ENCODE measurements at places on chromosomes 13 and 19.

DNA sequence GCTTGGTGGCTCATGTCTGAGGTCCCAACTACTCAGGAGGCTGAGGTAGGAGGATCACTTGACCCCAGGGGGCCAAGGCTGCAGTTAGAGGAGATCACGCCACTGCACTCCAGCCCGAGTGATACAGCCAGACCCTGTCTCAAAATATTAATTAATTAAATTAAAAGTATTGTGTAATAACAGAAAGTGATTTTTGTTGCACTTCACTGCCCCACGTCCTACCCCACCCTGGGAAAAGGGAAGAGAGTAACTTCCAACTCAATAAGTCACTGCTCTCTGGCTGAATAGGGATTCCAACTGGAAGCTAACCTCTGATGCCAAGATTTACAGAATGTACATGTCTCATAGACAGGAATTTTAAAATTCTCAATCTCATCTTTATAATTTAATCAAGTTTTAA, 47.2 kb downstream of the ZNF611 start:
- no peak for DNase-seq

GRCh38 chr19:16829822-16830289, 658 bp downstream of the SIN3B start:
- DNase-seq = no peak

DNA sequence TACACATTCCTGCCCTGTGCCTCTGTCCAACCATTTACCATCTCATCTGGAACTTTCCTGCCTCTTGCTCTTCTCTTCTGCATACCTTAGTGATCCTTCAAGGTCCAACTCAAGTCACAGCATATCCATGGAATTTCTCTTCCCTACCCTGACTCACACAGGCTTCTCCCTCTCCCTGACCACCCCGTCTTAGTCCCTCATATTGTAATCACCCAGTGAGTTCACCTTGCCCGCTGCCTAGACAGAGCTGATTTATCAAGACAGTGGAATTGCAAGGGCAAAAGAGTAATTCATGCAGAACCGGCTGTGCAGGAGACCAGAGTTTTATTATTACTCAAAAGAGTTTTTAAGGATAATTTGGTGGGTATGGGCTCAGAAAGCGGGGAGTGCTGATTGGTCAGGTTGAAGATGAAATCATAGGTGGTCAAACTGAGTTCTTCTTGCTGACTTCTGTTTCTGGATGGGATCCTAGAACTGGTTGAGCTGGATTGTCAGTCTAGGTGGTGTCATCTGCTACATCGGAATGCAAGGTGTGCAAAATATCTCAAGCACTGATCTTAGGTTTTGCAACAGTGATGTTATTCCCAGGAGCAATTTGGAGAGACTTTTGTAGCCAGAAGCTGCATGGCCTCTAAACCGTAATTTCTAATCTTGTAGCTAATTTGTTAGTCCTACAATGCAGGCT, 67.2 kb downstream of the HSPH1 start:
- no peak for DNase-seq

DNA sequence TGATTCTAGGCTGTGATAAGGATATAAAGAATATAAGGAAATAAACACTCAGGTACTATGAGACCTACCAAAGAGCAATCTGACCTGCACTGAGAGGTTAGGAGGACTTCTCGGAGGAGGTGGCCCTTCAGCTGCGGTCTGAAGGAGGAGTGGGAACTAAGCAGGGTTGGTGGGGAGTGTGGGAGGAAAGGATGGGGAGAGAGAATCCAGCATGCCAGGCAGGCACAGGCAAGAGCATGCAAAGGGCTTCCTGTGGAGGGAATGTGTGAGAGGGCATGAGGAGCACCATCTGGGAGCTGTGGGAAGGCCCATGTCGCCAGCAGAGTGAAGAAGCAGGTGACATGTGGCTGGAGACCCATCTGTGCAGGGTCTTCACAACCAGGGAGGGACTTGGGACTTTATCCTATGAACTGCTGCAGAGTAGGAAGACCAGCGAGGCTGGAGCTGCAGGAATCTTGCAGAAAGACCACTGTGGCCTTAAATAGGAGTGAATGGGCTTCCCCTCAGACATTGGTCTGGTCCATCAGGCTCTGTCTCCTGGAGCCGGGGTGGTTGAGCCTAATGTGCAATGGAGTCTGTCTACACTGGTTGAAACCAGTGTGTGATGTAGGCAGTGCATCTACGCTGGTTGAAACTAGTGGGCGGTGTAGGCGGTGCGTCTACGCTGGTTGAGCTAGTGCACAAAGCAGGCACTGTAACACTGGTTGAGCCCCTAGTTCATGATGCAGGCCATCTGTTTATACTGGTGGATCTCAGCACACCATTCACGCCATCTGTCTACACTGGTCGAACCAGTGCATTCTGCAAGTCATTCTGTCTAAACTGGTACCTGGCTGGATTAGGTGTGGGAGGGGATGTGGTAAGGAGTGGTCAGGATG, 6.4 kb downstream of the CHST8 start:
- DNase-seq = no peak

DNA sequence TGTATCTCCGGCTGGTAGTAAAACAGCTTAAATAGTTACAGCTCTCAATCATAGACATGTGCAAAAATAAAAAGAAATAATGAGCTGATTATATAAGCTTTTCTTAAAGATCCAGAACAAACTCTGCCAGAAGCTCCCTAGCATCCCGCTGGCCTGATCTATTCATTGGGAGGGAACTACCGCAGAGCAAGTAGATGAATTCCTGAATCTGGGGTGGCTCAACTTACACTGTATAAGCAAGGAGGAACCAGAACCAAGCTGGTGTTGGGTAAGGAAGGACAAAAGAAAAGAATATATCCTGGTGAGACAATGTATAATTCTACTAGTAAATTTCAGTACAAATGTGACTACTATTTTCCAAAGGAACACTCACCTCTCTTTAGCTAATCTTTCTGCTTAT, 1122.2 kb downstream of the OLFM4 start:
- DNase-seq = no peak

GRCh38 chr19:17794412-17794730, 567 bp upstream of the B3GNT3 start:
- DNase-seq = no peak

- no peak for DNase-seq
Observed at GRCh38 chr13:48494874-48495273, 38.0 kb downstream of the RCBTB2 start.

DNA sequence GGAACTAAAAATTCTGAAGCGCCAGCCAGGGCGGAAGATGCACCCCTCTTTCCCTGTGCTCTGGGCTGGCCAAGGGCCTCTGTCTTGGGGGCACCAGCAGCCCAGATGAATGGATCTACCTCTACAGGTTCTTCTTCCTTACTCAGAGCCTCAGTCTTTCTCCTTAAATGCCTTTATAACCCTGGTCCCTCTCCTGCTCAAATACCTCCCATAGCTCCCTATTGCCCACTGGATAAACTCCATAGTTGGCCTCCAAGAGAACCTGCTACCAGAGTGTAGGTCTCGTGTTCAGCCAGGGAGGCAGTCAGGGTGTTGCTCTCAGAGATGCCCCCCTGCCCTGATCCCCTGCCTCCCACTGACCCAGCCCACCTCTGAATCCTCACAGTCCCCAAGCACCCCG, 30.5 kb downstream of the OR10H4 start:
- no peak for DNase-seq

DNA sequence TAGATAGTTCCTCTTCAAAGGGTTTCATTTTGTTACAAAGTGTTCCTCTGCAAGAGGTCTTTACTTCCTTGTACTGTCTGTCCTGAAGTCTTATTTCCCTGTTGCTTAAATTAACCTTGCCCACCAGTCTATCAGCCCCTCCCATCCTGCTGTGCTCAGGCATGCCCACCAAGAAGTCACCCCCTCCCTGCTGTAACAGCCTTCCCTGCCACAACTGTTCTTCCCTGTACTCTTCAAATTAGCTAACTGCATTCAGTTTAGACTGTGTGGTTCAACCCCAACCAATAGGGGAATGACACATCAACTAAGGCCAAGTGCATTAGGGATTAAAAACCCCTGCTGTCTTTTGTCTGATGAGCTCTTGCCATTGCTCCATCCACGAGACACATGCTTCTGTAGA, 34.4 kb upstream of the ZNF562 start:
- no peak for DNase-seq

DNA sequence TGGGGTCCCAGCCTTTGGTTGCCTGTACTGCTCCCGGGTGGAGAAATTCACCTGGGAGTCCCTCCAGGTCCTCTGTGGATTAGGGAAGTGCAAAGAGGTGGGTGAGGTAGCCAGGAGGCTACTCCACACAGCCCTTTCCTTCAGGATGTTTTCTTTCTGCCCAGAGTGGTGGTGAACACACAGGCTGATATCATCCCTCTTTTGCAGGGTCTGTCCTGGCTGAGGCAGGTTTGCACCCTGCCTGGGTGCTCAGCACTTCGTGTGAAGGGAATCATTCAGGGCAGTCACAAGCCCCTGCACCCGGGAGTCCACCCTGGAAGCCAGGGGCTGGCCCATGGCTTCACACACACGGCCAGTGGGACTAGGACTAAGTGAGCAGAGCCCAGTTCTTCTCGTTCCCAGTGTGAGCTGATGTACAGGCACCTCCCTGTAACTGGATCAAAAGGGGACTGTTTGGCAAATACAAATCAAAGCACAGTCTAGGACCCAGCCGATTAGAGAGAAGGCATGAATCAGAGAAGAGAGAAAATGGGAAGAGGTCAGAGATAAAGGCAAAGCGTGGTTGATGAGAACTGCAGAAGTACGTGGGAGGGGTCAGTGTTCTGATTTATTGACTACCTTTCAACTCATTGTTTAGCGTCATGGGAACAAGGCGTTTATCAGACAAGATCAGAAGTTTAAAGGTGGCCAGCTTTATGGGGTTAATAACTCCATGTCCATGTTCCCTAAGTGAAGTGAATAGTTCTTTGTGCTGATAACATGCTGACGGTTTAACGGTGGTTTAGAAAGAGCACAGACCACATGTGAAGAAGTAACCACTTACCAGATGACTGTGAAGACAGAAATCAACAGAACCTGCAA, 30.4 kb upstream of the SPATA13 start:
- no peak for DNase-seq

DNA sequence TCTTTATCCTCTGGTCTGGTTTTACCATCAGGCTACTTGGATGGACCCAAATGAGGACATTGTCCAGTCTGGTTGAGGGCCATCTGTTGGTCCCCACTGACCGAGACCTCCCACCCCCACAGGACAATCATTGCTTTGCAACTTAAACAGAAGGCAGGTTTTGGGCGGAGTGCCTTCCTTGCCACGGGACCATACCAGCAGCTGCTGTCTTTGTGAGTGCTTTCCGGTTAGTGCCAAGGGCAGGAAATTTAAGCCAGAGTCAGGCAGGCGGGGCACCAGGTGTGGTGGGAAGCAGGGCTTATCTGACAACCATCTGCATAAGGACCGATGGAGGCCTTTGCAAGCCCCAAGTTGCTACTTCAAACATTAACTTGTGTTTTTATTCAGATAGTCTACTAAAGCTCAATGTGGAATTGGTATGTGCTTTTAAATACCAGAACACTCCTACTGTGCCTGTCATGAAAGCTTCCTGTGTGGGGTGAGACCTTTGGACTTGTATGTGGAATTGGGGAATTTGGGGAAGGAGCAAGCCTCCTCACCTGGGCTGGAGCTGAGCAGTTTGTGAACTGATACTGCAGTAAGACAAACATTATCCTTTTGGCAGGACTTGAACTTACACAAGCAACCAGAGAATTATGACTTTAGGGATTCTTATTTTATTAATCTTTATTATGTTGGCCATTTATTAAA, 39.3 kb upstream of the UBE2L5 start:
- DNase-seq = no peak

DNA sequence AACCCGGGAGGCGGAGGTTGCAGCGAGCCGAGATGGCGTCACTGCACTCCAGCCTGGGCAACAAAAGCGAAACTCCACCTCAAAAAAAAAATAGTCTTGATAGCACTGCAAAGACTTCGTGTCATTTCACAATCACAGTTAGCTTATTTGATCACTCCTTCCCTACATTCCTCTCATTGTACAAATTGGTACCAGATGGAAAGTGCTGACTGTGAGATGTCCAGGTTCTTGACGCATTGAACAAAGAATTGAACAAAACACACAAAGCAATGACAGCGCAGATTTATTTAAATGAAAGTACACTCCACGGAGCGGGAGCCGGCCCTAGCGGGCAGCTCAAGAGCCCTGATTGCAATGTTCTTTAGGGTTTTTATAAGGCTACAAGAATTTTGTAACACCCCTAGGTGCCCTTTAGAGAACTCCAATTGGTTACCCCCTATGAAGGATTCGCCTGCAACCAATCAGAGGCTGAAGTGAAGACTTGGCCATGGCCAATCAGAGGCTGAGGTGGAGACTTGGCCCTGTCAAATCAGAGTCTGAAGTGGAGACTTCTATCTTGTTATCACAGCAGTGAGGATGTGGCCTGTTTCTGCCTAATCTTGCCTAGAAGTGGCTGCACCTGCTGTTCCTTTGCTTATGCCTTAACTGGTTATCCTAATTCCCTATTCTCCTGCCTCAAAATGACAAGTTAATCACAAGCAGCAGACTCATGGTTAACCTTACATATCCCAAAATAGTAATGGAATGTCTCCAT, 16.7 kb downstream of the ZNF556 start:
- DNase-seq = no peak

- DNase-seq = peak; percentile 58
Observed at GRCh38 chr19:55005684-55006488, 32.2 kb downstream of the GP6 start.

GRCh38 chr13:111336666-111337065, 16.2 kb downstream of the TEX29 start:
- no peak for DNase-seq

GRCh38 chr19:32313569-32314265, 31.7 kb upstream of the ZNF507 start:
- no peak for DNase-seq

DNA sequence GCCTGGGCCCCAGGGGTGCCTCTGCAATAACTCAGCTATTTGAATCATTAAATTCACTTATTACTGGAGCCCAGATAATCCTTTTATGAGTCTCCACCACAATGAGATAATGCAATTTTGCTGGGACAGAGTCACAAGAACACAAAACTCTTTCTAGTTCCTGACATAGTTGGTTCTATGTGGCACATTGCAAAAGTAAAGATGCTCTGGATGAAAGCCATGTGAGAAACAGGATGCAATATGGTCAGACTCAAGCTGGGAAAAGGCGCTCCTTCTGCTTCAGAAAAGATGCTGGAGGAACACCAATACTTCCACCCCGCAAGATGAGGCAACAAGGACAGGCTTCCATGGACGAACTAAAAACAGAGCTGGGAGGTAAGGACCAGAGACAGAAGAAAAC, 5.7 kb downstream of the ANKRD27 start:
- DNase-seq = no peak

GRCh38 chr13:21212138-21212775, 35.8 kb downstream of the MRPL57 start:
- no peak for DNase-seq

GRCh38 chr13:103443604-103444003, 377.4 kb upstream of the SLC10A2 start:
- no peak for DNase-seq

DNA sequence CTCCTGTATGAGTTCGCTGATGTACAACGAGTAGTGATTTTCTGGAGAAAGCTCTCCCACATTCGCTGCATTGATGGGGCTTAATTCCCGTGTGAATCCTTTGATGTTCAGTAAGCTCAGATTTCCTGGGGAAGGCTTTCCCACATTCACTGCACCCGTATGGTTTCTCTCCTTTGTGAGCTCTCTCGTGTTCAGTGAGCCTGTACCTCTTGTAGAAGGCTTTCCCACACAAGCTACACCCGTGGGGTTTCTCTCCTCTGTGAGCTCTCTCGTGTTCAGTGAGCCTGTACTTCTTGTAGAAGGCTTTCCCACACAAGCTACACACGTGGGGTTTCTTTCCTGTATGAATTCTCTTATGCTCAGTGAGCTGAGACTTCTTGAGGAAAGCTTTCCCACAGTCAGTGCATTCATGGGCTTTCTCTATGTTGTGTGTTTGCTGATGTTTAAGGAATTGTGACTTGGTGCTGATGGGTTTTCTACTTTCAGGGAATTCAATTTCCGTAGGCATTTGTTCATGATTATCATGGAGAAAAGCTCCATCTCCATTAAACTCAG, 3.5 kb upstream of the ZNF577 start:
- DNase-seq = no peak

All from NCI-H1048 (cell line).